Type B pancreatic cell (in vitro differentiated cells): ENCODE measurements at places on chromosomes 3 and 15.

DNA sequence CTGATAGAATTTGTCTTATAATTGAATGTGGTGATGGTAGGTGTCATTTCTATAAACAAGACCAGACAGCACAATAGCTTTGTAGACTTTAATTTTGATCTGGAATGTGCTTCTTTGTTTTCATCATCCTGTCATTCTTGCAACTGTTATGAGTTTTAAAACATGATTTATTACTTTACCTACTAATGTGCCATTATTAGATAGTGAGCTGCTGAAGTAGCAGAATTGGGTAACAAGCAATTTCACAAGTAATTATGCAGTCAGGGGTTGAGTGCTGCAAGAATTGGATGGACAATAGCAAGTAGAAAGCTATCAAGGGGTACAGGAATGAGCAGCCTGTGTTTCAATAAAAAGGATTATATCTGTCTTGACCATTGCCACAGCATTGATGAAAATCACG, 975.6 kb downstream of the ROBO1 start:
- DNase-seq: no peak

DNA sequence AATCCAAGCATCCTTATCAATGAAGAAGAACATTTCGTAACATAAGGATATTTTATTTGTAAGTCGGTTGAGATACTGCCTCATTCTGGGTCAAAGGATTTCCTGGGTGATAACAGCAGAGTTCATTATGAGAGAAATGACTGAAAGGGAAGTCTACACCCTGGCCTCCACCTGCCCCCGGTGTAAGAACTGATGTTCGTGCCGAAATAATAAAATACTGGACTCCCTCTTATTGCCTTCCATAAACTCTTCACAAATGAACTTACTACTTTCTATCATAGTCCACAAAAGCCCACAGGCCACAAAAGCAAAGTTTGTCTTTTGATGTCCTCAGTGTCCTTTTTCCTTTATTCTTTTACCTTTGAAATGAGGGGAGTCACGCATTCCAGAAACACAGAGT, 174.4 kb downstream of the SERPINI1 start:
- DNase-seq: no peak

DNA sequence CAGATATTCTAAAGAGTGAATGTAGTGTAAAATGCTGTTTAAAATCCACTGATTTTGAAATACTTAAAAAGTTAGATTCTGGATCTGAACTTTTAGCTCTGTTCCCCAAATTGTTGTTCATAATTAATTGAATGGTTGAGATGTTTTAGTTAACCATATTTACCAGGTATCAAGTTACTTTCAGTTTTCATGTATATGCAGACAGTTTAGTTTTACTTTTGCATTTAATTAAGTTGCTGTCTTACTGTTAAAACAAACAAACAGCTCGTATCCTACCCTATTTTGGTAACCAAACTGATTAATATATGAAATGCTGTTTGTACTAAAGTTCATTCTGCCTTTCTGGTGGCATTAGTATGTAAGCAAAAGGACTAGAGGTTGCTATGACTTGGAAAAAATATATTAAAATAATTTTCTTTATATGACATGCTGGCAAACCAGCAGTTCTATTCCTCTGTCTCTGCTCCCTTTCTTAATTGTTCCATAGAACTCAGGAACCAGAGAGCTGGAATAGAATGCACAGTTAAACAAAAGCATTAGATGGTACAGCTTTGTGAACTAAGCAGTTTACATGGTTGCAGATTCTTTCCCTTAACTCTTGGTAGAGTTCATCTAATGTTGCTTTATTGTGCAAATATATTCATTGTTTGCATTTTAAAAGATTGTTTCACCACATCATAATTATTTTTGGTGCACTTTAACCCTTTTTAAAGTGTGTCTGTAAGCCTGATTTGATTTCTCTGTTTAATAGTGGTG, 39.5 kb upstream of the SCAANT1 start:
- DNase-seq: no peak

DNA sequence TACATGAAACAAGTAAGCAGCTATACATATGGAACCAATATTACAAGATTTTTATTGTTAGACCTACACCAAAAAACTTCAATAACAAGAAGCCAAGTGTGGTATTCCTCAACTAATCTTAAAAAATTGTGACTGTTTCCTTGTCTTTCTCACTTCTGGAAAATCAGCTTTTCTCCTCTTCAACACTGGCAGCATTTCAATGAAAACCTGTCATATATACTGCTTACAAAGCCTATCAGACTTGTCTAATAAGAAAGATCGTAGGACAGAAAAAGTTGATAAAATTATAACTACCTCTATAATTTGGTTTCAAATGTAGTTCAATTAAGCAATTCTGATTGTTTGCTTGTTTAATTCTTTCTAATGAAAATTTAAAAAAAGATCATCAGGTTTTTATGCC, 55.1 kb downstream of the CBLB start:
- no peak for DNase-seq
